ENCODE measurements at places on chromosomes 2 and 18.

DNA sequence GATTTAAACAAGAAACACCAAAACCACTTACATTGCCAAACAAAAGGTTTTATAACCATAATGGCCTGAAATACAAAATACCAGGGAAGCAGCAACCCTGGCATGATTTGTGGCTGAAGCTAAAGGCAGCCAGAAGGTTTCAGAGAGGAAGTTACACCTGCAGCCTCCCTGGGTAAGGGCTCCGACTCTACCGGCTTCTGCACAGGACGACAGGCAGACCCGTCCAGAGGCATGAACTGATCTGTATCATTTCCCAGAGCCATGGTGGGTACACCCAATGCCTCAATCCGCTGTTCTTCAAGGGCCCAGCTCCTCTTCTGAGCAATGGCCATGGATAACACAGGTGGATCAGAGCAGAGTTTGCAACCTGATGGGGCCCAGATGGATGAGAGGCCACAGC, 71.6 kb downstream of the PXDN start:
- no peak for DNase-seq

GRCh38 chr2:44424211-44424610, 62.5 kb downstream of the CAMKMT start:
- no peak for DNase-seq

GRCh38 chr18:10515456-10515855, 10.4 kb upstream of the NAPG start:
- DNase-seq = no peak

GRCh38 chr2:42029171-42029570, 18.6 kb upstream of the PKDCC start:
- DNase-seq = no peak

GRCh38 chr2:18380321-18380720, 180.1 kb downstream of the RDH14 start:
- no peak for DNase-seq

DNA sequence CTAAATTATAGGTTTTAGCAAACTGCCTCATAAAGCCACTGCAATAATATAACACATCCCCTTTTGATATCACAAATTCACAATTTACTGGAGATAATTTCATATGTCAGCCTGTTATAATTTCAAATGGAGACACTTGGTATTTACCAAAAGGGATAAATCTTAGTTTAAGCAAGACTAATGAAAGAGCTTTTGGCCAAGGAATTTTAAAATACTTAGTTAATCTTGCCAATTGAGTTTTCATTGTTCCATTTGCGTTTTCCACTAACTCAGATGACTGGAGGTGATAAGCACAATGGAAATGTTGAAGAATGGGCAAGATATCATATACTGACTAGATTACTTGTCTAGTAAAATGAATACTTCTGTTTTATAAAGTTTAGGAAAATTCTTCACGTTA, 379.3 kb upstream of the SYT4 start:
- DNase-seq = no peak

GRCh38 chr2:70241340-70241739, 7.1 kb downstream of the TIA1 start:
- no peak for DNase-seq
